Brain microvascular endothelial cell (primary cell): ENCODE measurements at places on chromosomes 3 and 15.

- DNase-seq = no peak
These were observed 31.0 kb downstream of the IQSEC1 start for GRCh38 chr3:13042127-13042701.

DNA sequence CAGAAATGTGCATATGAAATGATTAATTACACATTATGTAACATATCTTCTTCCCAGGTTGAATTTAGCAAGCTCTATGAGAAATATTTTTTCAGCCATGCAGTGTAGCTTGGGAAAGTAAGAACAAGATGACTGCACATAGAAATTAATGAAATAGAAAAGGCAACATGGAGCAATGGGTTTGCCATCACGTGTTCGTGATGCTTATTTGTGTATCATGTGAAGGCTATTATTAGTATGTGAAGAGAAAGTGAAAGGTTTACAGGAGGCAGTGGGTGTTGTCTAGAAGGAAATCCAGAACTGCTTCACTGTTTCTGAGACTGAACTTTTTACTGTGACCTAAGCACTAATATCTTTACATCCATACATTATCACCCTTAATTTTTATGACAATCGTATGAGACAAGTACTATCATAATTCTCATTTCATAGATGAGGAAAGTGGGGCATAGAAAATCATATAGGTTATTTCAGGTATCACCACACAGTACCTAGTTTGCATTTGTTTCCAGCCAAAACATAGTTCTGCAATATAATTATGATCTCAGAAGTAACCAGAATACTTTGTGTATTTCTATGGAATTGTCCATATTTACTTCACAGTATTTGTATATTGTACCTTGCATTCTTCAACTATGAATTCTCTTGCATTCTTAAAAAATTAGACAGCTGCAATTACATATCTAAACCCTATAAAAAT lies 14.9 kb downstream of the SERPINI1 start:
- DNase-seq = no peak

DNA sequence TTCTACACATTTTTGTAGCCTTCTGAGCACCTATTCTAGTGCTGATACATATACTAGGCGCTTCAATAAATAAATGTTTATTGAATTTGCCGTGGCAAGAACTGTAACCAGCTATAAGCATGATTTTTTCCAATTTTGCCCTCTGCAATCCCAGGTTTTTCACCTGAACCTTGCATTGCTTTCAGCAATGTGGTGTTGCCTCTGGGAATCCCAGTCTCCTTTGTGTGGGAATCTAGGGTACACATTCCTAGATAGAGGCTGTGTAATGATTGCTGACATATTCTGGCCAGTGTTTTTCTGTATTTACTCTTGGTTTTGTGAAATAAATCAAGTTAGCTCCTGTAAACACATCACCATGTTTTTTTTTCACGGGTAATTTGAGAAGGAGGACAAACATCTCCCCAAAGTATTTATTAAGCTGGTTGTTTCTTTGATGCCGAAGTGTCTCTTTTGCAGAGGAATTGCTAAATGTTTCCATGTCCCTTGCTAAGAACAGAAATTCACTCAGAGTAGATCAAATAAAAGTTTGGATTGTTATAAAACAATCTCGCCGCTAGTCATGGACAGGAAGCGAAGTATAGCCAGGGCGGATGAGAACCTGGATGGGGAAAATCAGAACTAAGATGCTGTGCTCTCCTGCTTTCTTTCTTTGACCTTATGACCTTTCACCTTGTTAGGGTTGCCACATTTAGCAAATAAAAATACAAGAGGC lies 1.2 kb downstream of the CFAP91 start:
- no peak for DNase-seq

- DNase-seq = no peak
These were observed 6.2 kb downstream of the RPL32 start for GRCh38 chr3:12835052-12835665.

- no peak for DNase-seq
These were observed 692.8 kb downstream of the AGBL1 start for GRCh38 chr15:86772369-86773059.

GRCh38 chr3:66153481-66154443 lies 67.0 kb upstream of the SLC25A26 start:
- peak; percentile 48 for DNase-seq

DNA sequence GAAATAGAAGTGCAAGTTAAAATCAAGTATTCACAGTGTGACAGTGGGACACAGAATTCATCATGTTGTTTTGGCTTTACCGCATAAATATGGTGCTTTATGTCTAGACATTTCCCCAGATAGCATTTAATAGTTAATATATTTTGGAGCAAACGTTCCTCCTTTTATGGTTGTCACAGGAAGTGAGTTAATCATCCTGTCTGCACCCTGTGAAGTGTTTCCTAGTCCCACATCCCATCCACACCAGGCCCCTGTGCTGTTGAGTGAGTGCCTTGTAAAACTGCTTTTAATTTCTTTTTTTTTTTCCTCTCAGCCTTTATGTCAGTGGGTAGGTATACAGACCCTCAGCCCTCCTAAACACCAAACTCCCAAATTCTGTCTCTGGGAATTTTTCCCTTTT lies 393.7 kb downstream of the FEZF2 start:
- DNase-seq = no peak

DNA sequence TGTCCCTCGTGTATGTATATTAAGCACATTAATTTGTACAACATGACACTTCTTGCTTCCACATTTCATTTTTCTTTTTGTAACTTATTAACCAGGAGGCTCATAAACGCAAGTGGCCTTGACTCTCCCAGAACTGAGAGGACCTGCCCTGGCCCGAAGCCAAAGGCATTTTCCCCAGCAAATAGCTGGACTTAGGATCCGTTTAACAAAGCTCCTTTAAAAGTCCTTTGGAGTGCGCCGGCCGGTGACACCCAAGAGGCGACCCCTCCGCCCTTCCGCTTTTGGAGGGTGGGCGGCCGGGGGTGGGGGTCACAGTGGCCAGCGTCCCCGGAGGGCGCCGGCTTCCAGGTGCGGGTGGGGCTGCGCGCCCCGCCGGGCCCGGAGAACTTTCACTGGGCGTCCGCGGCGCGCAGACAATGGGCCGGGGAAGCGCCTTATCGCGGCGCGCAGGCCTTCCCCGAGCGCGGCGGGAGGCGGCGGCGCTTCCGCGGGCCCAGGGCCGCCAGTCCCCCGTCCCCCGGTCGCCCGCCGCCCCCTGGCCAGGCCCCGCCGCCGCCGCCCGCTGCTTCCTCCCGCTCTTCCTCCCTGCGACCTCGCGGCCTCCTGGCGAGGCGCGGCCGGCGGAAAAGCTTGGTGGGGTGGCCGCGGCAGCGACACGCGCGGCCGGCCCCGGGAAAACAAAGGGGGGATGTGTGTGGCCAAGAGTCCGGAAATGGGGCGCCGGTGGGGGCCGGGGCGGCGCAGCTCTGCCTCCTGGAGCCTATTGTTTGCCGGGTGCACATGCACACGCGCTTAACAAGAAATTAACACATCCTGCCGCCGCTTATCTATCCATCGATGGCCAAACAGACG lies 613.4 kb downstream of the MCTP2 start:
- peak; percentile 33 for DNase-seq

DNA sequence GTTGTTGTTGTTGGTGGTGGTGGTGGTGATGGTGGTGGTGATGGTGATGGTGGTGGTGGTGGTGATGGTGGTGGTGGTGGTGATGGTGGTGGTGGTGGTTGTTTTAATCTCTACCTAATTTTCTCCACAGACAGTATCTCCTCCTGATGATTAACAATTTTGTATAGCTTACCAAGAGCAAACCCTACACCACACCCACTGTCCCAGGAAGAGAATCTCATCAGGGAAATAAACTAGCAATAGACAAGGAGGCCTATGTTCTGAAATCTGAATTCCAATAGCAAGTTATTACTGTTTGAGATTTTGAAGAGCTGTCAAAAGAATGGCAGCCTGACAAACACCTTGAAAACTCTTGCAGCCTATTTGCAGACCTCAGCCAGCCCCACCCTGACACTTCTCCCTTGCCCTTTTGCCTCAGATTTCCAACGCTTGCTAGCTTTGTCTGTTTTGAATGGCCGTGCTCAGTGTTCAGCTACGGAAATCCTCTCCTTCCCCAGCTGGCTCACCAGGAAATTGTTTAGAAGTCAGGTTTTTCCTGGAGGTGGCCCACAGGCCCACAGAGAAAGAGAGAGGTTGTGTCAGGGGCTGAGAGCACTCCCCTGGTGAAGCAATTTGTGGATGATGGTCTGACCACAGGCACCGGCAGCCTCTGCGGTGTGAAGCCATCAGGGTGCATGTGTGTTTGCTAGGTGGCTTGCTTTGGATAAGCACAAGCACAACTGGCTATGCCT lies 101.6 kb downstream of the MAGI1 start:
- DNase-seq = no peak

DNA sequence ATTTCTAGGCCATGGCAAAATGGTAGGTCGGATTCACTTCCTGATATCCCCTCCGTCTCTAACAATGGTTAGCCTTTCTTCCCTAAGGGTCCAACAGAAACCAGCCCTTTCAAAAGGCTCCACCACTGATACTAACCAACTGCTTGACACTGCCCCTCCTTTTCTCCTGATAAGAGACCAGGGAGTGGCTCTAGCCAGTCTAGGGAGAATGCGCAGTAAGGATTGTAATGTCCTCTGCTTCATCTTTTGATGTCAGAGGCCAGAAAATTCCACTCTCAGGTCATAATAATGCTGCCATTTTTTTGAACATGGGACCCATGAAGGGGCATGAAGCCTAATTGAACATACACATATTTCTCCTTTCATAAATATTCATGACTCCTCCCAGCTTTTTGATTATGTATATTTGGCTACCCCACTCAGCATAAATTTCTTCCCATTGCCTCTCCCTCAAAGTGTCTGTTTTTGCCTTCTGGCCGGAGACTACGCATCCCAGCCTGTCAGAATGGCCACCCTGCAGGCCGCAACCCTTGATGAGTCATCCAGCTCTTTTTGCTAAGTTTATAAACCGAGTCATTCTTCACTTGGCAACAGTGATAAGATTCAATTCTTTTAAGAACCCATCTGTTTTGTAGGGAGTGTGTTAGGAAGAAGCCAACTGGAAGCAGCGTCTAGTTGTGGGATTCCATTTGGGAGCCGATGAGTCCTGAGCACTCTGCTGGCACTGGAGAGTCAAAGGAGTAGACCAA lies 189.0 kb upstream of the MCTP2 start:
- peak; percentile 47 for DNase-seq

- DNase-seq = no peak
These were observed 683.8 kb downstream of the ZNF385D start for GRCh38 chr3:21067031-21067813.

DNA sequence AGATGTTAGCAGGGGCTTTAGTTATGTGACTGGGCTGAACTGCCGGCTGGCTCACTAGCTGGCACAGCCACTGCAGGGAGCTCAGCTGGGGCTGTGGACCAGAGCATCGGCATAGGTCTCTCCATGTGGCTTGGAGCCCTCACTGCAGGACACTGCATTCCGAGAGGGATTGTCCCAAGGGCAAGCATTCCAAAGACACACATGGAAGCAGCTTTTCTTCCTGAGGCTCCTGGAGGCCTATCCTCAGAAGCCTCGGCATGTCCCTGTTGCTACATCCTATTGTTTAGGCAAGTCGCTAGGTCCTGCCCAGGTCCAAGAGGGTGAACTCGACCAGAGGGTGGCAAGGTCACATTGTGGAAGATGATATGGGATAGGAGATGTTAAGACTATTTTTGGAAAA lies 209.8 kb downstream of the PLCL2 start:
- no peak for DNase-seq

- DNase-seq = no peak
These were observed 25.7 kb upstream of the APEH start for GRCh38 chr3:49648354-49649019.

DNA sequence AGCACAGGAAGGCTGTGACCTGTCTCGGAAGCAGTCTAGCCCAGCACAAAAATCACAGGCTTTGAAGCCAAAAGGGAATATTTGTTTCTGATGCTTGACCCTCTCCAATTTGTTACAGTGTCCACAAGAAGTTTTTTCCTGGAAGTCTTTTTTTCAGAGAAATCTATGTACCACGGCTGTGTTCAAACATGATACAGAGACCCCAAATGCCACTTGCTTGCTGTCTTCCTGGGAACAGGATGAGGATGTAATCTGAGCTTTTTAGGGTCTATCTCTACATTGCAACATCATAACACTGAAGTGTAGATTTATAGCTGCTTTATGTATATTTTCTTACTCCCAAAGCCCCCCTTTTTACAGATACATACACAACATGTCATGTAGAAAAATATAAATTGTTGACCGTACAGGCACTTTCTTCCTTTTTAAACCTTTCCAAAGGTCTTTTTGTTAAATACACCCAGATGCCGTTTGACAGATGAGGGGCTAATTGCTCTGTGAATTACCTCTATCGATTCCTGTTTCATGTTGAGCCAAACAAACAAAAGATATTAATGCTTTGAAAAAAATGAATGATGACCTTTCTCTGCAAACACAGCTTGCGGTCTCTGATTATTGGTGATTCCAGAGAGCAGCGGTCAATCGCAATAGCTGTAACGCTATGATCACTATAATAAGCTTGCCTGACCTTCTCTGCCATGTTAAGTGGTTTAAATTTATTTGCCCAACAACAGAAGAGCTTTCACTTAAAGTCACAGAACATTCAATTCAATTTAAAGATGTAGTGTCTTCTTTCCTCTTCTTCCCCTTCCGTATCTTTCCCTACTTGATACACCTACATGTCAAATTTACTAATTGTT lies 875.9 kb upstream of the NR2F2 start:
- no peak for DNase-seq

DNA sequence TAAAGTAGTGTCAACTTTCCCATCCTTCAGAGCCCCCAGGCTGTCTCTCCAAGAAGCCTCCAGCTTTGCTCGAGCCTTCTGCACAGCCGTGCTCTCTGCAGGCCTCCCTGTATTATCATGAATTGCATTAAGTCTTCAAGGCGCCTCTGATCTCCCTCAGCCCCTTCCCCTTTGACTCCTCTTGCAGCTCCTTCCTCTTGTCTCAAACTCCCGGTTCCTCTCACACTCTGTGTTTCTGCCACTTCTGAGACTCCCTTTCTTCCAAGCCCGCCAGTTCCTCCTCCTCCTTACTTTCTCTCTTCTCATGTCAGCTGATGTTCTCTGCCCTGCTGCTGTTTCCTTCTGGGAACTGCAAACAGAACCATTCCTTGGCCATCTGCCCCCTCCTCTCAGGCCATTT lies 418.8 kb downstream of the EPHB1 start:
- DNase-seq = no peak

GRCh38 chr3:9146367-9147071 lies 102.9 kb downstream of the SRGAP3 start:
- DNase-seq = no peak

DNA sequence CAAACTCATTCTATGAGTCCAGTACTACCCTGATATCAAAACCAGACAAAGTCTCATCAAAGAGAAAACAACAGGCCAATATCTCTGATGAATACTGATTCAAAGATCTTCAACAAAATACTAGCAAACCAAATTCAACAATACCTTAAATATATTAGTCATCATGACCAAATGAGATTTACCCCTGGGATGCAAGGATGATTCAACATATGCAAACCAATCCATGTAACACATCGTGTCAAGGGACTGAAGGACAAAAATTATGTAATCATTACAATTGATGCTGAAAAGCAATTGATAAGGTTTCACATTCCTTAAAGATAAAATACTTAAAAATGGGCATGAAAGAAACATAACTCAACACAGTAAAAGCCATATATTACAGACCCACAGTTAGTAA lies 1476.9 kb downstream of the SI start:
- DNase-seq = no peak
